ENCODE measurements at places on chromosomes 12 and 14. TPM values are rescaled to one million over a fixed set of nuclear protein-coding genes. Genes with fewer than 3 reads are reported as not detected.
A peak's percentile ranks its signal among the peaks of the same experiment; 100 is the strongest.

GRCh38 chr14:22184157-22184829 lies 404.7 kb downstream of the DAD1 start:
- H3K36me3 ChIP-seq = no peaks in the 10 kb centered on the region
- no peak overlapping the region for H3K27ac ChIP-seq
- H3K4me1 ChIP-seq = no peaks in the 10 kb centered on the region
- no peaks in the 10 kb centered on the region for H3K27me3 ChIP-seq

GRCh38 chr12:106629797-106630659 lies 47.2 kb downstream of the RFX4 start:
- H3K4me3 ChIP-seq = no peak overlapping the region
- H3K27ac ChIP-seq = no peak overlapping the region
- H3K4me1 ChIP-seq = no peaks in the 10 kb centered on the region
- DNase-seq = no peak
- peaks cover 2% of the 10 kb centered on the region for H3K27me3 ChIP-seq

- no peak for DNase-seq
- H3K27me3 ChIP-seq = no peaks in the 10 kb centered on the region
- peaks cover 3% of the 10 kb centered on the region for H3K36me3 ChIP-seq
- H3K4me1 ChIP-seq = no peaks in the 10 kb centered on the region
- no peak overlapping the region for H3K4me3 ChIP-seq
Measured at GRCh38 chr12:130978785-130979184, 25.1 kb downstream of the ADGRD1 start.

DNA sequence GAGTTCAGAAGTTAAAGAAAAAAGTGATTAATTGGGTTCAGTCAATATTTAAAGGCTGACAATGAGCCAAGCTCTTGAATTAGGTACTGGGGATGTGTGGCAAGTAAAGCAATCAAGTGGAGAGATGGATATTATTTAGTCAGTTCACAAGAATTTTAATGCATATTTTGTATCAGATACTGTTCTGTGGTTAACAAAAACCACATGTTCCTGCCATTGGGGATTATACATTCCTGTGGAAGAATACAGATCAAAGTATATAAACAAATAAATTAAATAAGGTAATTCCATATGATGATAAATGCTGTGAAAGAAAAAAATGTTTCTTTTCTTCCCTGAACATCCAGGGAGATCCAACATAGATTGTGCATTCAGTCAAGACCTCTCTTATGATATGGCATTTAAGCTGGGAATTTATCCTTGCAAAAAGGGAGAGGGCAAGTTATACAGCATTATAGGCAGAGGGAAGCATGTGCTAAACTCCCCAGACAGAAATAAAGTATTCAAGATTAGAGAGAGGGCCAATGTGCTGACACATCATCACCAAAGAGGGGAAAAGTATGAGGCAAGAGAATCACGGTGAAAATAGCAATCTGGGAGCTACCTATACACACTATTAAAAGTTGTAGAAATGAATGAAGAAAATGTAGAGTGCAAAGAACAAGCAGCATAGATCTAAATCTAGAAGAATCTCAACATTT lies 17.6 kb upstream of the A2M start:
- no peaks in the 10 kb centered on the region for H3K36me3 ChIP-seq
- no peak for DNase-seq
- no peak overlapping the region for H3K4me3 ChIP-seq
- no peaks in the 10 kb centered on the region for H3K27me3 ChIP-seq
- H3K4me1 ChIP-seq = no peaks in the 10 kb centered on the region

- H3K4me1 ChIP-seq = peaks cover 22% of the 10 kb centered on the region
- peak overlapping the region; percentile 54 for H3K4me3 ChIP-seq
- DNase-seq = peak; percentile 81
Measured at GRCh38 chr12:124655048-124655697, 87.8 kb upstream of the NCOR2 start.

DNA sequence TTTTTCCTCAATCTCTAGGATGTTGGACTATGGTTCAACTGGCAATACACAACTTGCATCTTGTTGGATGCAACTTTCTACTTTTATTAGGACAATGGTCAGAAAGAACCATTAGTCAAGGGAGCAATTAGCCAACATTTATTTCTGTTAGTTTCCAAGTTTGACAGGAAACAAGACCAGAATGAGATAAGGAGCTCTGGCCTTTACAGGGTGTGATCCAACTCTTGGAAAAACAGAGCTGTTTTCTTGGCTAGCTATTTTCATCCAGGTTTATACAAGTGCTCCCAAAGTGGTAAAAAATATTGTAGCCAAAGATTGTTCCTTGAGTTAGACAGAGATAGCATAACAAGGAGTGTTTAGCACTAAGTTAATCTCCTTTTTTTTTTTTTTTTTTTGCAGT lies 3.9 kb upstream of the SYNE2 start:
- no peak overlapping the region for H3K27ac ChIP-seq
- H3K27me3 ChIP-seq = no peaks in the 10 kb centered on the region
- DNase-seq = no peak
- H3K36me3 ChIP-seq = no peaks in the 10 kb centered on the region
- no peaks in the 10 kb centered on the region for H3K4me1 ChIP-seq
- no peak overlapping the region for H3K4me3 ChIP-seq

Gene KLRG1
- 1.8 TPM for total RNA-seq

Gene TTC9
- total RNA-seq = 2.8 TPM

Gene GPR132
- total RNA-seq = 0.34 TPM

Gene AGAP2
- total RNA-seq = 9.6 TPM

Gene G2E3
- total RNA-seq = 4.3 TPM

Gene RNF34
- 53.3 TPM for total RNA-seq

Gene IL26
- not detected for total RNA-seq

Gene CACNA2D4
- total RNA-seq = 0.91 TPM

Data from psoas muscle (tissue), 8 donors.